ENCODE measurements at places on chromosomes 1 and 21.
A peak's percentile ranks its signal among the peaks of the same experiment; 100 is the strongest.

DNA sequence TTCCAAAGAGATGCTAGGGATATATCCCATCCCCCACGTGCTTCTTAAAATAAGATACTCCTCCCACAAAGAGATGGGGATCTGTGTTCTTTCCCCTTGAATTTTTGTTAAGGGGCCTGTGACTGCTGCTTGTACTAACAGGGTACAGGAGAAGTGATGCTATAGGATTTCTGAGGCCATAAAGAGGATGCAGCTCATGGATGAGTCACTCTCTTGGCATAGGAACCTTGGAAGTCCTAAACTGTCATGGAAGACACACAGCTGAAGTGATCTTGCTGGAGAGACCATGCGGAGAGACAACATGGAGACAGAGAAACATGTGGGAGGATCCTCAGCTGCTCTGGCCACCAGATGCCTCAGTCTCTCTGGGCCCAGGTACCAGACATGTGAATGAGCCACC is 157.2 kb downstream of the S1PR1 start:
- peak; percentile 42 for DNase-seq

- DNase-seq, result no peak
Measured at GRCh38 chr1:33758698-33759097, 105.2 kb upstream of the HMGB4 start.

GRCh38 chr1:214827883-214828282 is 224.9 kb downstream of the CENPF start:
- no peak for DNase-seq

DNA sequence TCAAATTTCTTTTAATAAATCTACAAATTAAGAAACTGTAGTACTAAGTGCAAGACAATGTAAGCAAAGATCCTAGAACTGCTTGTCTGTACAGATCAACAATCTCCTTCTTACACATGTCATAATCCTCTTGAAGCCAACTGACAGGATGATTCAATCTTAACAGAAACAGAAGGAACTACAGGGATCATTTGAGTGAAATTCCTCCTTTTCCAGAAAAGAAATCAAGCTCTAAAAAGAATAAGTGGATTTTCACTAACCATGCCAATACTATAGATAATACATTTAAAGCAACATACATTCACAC is 53.2 kb downstream of the RAB3GAP2 start:
- no peak for DNase-seq

- DNase-seq, result no peak
Measured at GRCh38 chr1:98697781-98698180, 36.3 kb downstream of the SNX7 start.

- DNase-seq, result peak; percentile 51
Measured at GRCh38 chr1:119713039-119713748, 1.5 kb downstream of the PHGDH start.

- DNase-seq, result no peak
Measured at GRCh38 chr1:116316373-116316772, 56.7 kb upstream of the ATP1A1 start.

DNA sequence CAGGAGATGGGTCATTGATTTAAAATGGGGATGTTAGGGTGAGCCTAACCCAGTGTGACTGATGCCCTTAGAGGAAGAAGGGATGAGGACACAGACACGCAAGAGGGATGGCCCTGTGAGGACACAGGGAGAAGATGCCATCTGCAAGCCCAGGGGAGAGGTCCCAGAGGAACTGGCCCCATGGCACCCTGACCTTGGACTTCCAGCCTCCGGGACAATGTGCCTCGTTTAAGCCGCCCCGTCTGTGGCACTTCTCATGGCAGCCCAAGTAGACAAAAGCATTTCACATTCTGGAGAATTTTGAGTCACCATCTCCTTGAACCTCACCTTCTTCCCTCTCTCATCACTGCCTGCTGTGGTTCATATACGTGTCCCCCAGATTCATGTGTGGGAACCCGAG is 20.1 kb upstream of the PCBP3 start:
- DNase-seq, result no peak

- no peak for DNase-seq
Measured at GRCh38 chr1:220797553-220797952, 10.8 kb downstream of the MTARC1 start.

DNA sequence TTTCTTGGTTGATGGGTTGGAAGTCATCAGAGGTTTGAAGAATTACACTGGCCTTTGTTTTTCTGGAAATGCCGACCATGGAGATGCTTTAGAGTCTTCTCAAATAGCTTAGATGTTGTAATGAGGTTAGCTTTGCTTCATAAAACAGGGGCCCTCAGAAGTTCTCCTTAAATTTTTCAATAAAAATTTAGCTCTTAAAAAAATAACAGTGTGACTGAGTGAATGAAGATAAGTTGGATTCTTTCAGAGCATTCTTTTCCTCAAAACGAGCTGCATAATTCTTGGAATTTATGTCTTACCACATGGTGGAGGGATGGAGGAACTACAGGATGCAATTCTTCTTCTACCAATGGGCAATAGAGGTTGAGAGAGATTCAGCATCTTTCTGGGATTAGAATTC is 23.4 kb downstream of the SYT11 start:
- DNase-seq, result no peak

DNA sequence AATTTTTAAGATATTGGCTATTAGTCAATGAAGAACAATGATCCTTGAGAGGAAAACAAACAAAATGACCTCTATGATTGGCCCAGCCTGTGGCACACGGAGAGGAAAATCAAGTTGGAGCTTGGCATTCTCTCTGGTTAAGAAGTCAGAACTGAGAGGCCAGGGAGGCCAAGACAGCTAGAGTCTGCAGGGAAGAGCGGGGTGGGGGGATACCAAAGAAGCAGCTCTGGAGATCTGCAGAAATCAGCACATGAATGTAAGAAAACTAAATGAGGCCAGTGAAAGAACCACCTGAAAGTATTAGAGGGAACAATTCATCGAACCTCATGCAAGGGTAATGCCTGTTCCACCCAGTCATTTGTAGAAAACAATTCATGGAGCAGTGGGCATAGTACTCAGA is 23.8 kb upstream of the C1orf115 start:
- no peak for DNase-seq

- no peak for DNase-seq
Measured at GRCh38 chr21:17763288-17764037, 55.7 kb downstream of the C21orf91 start.

GRCh38 chr1:214335567-214335966 is 54.6 kb downstream of the SMYD2 start:
- no peak for DNase-seq

- no peak for DNase-seq
Measured at GRCh38 chr1:13829152-13829769, 129.3 kb downstream of the PRDM2 start.

DNA sequence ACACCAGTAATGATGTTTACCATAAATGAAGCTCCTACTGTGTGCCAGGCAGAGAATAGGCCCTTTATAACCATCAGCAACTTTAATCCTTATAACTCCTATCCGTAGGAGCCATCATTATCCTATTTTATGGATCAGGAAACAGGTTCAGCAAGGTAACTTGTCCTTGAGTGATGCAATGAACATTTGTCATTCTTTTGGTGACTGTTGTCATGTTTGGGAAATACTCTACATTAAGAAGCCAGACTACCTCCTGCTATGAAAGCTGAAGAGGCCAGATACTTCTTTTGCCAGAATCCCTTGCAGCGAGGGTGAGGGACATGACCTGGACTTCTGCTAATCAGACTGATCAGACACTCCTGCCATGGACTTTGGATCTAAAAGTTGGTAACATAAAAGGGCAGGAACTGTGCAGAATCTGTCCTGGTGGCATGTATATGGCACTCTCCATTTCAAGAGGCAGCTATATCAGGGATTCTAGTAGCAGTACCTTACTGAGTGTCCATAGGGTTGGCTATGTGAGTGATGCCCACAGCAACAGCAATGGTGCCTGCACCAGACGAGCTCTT is 33.1 kb upstream of the SRRM1 start:
- DNase-seq, result no peak

GRCh38 chr1:5129746-5130355 is 475.4 kb downstream of the AJAP1 start:
- no peak for DNase-seq

- peak; percentile 47 for DNase-seq
Measured at GRCh38 chr1:226816576-226816975, 53.8 kb upstream of the PSEN2 start.

DNA sequence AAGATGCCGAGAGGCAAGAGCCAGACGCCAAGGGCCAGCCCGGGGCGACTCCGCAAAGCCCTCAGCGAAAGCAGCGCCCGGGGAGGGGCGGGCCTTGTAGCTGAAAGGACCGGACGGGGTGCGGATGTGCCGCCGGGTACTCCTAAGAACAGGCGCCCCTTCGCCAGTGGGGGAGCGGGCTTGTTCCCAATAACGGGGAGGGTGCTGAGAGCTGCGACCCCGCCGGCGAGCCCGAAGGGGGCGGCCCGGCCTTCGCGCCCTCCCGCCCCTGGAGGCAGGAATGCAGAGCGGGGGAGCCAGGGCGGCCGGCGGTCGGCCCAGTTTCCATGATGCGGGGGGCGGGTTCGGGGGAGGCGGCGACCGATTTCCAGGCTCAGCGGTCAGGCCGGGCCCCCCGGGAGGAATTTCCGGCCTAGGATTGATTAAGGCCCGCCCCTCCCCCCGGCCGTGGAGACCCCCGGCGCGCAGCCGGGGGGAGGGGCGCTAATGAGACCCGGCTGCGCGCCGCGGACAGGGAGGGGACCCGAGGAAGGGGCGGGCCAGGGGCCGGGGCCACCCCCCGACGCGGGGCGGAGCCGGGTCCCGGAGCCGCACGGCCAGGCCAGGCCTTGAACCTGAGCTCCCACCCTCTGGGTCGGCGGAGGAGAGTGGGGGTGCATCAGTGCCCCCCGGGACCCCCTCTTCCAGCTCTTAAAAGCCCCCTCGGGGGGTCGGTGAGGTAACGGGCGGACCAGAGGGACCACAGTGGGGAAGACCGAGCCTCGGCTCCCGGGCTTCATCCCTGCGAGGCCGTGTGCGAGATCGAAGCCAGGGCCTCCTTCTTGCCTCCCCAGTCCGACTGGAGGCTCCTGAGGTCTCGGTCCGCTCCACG is 898 bp upstream of the TMEM200B start:
- no peak for DNase-seq

- DNase-seq, result no peak
Measured at GRCh38 chr21:36127977-36128376, 6.9 kb upstream of the CBR3 start.

- DNase-seq, result no peak
Measured at GRCh38 chr1:156643778-156644092, 1.8 kb downstream of the BCAN start.

DNA sequence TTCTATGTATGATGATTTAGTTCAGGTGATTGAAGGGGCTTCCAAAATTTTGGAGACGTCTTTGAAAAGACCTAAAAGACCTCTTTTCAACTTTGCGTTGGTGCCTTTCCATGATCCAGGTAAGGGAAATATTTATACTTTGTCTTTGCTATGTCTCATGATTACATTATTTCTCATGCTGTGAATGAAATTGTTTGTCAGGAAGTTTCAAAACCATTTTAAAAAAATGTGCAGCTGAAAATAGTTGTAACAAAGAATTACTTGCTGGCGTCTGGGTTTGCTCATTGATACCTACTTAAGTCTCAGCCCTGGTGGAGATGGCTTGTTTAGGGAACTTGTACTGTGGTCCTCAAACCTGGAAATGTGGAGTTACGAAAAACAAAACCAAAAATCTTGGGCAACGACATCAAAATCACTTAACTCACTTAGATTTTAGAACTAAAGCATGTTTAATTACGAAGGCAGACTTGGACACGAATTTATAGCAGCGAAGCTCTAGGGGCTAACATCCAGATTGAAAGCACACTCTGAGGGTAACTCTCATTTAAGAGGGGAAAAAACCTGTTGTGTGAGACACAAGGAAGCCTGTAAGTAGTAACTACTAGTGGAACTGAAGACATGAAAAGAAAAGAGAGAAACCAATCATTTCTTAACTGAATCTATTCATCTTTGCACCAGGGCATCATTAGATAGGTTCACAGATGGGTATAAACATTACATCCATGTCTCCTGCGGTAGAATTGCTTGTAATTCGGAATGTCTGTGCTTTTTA is 924 bp downstream of the HMCN1 start:
- DNase-seq, result no peak

- no peak for DNase-seq
Measured at GRCh38 chr1:37854406-37854805, 5.0 kb downstream of the MTF1 start.

- no peak for DNase-seq
Measured at GRCh38 chr1:23727362-23727811, 15.9 kb upstream of the ELOA start.

Measured in RKO (cell line).